ENCODE measurements at places on chromosomes 7 and 10. TPM values are rescaled to one million over a fixed set of nuclear protein-coding genes. Genes with fewer than 3 reads are reported as not detected.

Gene GPNMB
- total RNA-seq = 66.5 TPM

Gene AOAH
- 7.6 TPM for total RNA-seq

DNA sequence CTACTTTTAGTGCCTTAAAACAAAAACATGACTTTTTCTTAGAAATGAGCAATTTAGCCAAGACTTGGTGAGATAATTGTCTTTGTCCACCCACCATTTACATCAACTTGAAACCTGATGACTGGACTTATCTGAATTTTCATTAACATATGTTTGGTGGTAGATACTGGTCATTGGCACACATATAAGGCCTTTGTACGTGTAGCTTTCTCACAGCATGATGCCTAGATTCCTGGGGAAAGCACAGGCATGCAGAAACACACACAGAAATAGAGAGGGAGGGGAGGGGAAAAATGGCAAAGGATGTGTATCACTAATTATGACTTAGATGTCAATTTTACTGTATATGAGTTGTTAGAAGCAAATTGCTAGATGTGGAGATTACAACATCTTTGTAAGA, 488.4 kb downstream of the NXPH1 start:
- no peak for ATAC-seq

GRCh38 chr7:88337572-88337971, 30.9 kb upstream of the STEAP4 start:
- no peak for ATAC-seq

- ATAC-seq = no peak
Measured at GRCh38 chr7:11168650-11169170, 195.0 kb downstream of the PHF14 start.
